ENCODE measurements at places on chromosomes 11 and 22.

GRCh38 chr11:78050964-78051831 lies 12.5 kb upstream of the THRSP start:
- peak; percentile 85 for DNase-seq

- DNase-seq, result no peak
Measured at GRCh38 chr11:28621753-28622152, 513.6 kb downstream of the METTL15 start.

- peak; percentile 30 for DNase-seq
Measured at GRCh38 chr22:48905206-48905975, 922.3 kb downstream of the BRD1 start.

DNA sequence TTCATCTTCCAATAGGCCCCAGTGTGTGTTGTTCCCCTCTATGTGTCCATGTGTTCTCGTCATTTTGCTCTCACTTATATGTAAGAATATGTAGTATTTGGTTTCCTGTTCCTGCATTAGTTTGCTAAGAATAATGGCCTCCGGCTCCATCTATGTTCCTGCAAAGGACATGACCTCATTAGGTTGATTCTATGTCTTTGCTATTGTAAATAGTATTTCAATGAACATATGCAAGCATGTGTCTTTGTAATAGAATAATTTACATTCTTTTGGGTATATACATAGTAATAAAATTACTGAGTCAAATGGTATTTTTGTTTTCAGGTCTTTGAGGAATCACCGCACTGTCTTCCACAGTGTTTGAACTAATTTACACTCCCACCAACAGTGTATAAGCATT lies 202.9 kb upstream of the KIRREL3 start:
- DNase-seq, result no peak
